ENCODE measurements at places on chromosomes 4 and X.

GRCh38 chrX:48045410-48046311, 25.8 kb downstream of the ZNF630 start:
- DNase-seq = peak; percentile 46

DNA sequence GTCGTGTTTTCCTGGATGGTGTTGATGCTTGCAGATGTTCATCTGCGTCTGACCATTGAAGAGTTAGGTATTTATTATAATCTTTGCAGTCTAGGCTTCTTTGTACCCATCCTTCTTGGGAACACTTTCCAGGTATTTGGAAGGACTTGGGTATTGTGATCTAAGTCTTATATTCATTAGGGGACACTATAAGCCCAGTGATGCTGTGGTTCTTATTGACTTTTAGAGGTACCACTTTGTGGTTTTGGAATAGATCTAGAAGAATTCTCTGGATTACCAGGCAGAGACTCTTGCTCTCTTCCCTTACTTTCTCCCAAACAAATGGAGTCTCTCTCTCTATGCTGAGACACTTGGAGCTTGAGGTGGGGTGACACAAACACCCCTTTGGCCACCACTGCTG, 41.6 kb downstream of the AFM start:
- peak; percentile 75 for DNase-seq

DNA sequence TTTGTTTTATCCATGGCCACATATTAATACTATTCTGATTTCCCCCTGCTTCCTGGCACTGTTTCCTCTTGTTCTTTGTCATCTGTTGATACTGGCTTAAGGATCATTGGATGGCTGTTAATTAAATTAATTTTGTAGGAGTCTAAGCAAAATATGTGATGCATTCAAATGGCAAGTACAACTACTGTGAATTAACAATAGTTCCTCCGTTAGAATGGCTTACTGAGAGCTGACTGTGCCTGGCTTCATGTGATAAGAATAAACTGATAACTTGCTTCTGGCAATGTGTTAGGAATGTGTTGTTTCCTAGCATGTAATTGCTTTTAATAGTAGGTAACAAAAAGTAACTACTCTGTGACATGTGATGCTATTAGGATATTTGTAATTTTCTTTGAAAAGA, 98.5 kb downstream of the RPA4 start:
- no peak for DNase-seq

DNA sequence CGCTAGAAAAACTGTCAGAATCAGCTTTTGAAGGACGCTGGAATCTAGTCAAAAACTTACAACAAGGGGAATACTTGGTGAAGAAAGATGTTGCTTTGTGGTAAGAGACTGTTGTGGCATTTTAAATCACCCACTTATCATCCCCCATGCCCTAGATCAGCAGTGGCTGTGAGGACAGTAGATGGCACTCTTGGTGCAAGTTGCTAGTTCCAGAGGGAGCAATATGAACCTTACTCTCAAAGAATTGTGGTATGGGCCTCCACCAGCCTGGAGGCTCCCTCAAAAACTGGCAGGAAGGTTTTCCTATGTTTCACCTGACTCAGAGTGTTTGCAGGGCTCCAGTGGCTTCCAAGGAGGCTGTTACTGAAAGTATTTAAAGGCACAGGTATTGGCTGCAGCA, 37.7 kb upstream of the SLC16A2 start:
- peak; percentile 83 for DNase-seq

DNA sequence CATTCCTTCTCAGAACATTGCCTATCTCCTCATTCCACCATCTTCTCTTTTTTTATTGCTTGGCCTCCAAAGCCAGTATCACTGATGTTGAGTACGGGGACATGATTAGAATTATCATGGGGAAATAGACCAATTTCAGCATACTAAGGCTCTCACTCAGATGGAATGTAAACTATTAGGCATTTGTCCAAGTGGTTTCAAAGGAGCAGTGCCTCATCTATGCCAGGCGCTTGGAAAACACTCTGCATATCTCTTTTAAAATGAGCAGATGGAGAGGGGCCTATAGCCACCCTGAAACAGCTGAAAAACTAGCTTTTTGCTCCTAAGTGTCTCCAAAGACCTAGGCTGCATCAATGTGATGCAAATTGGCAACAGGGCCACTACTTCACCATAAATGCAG, 150.8 kb upstream of the DIPK2B start:
- peak; percentile 63 for DNase-seq

DNA sequence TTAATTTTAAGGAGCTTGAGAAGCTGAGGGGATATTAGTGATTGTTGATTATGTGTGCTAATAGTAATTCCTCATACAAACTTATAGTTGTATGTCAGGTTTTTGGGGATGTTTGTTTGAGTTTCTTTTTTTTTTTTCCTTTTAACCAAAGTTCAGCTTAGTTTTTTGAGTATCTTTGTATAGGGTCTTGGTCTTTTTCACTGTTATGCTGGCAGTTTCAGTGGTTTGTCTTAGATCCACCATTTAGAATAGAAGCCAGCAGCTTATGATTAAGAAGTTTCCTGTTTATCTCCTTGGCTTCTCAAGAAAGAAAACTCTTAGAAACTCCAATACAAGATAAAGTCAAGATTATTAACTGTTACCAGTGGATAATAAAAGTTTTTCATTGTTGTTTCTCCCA, 16.1 kb downstream of the CPEB2 start:
- no peak for DNase-seq

DNA sequence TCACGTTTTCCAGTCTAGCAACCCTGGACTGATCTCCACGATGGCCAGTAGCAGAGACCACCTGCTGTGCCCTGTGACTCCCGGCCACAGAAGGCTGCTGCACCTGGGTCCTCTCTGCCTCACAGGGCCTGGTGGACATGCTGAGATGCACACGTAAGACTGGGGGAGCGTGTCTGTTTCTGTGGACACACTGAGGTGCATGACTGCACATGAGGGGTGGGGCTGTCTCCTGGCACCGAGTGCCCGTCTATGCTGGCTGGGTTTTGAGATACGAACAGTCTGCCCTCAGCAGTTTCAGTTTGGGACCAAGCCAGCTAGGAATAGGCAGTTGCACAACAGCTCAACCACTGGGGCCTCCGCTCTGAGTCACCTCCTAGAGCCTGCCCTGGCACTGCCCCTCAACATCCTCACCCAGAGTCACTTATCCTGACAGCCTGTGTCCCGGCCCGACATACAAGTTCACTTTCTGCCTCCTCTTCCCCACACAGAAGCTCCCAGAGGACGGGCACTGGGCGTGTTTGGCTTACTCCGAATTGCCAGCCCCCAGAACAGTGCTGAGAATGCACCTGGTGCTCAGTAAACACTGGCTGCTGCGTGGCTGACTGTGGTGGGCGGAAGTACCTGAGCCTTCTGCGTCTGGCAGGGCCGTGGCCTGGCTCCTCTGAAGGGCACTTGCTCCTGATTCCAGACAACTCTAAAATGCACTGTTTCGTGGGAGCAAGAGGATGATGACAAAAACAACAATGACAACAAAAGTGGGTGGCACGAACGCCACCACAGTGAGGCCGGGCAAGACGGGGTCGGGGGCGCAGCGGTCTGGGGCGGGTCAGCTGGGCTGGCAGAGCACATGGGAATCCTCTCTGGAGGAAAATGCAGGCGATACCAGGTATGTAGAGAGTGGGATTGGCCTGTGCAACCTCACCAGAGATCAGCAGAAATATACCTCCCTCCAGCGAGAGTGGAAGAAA, 30.9 kb downstream of the RNF212 start:
- DNase-seq = peak; percentile 92

DNA sequence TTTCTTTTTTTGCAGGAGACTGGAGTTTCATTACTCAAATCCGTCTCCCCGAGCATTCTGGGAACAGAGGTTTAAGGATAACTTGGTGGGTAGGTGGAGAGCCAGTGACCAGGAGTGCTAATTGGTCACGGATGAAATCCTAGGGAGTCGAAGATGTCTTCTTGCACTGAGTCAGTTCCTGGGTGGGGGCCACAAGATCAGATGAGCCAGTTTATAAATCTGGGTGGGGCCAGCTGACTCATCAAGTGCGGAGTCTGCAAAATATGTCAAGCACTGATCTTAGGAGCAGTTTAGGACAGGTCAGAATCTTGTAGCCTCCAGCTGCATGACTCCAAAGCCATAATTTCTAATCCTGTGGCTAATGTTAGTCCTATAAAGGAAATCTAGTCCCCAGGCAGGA, 741.3 kb downstream of the PCDH7 start:
- DNase-seq = peak; percentile 91

DNA sequence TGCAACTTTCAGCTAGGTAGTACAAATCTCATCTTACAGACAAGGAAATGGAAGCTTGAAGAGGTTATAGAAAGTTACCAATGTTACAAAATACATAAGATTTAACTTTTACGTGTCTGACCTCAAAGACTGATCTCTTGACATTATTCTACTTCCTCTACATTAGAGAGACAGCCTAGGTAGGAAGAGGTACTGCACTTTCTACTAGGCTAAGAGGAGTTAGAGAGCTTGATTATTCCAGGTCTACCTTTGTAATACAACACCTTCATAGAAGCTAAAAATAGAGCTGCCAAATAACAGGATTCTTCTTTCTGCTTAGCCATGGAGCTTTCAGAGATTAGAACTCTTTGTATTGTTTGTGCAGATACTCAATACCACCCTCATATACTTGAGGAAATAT, 147.6 kb upstream of the NPY2R start:
- no peak for DNase-seq

- no peak for DNase-seq
Measured at GRCh38 chr4:96691521-96691920, 851.6 kb downstream of the PDHA2 start.

All from PC-3 (cell line).